ENCODE measurements at places on chromosomes 2 and 18.

DNA sequence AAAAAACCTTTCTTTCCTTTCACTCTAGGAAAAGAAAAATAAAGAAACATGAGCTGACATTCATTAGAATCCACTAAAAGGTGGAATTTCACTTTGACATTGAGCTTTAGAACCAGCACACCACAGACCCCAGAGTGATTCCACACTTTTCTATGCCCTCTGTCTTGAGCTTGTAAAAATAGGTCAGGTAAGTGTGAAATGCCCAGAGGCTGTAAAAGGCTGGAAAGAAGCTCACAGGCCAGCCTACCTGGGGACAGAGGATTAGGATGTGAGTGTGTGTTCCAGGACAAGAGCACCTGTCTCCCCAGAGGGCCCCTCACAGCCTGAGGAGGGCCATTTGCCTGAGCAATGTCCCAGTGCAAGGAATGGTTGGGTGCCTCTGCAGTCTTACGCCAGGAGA, 56.3 kb upstream of the MYO3B start:
- no peak for DNase-seq

DNA sequence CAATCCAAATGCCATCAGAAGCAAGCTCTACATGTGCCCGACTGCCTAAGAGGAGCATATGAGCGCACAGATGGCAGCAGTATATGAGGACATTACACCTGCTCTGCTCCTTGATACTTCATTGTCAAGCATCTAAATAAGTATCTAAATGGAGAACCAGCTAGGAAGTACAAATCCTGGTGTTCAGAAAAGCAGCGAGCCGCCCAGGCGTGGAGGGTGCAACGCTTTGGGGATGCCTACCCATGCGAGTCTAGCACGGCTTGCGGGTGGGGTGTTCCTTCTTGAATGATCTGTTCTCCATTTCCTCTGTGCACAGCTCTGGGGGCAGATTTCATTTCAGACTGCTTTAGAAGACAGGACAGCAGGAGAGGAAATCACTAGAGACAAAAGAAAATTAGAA, 63.0 kb upstream of the BCL2L11 start:
- no peak for DNase-seq

DNA sequence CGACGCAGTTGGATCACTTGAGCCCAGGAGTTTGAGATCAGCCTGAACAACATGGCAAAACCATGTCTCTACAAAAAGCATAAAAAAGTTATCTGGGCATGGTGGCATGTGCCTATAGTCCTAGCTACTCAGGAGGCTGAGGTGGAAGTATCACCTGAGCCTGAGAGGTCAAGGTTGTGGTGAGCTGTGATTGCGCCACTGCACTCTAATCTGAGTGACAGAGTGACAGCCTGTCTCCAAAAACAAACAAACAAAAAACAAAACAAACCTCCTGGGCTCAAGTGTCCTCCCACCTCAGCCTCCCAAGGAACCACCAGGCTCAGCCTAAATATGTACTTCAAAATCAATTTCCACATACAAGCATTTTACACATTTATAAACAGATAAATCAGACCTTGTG, 83.8 kb downstream of the STRN start:
- no peak for DNase-seq

DNA sequence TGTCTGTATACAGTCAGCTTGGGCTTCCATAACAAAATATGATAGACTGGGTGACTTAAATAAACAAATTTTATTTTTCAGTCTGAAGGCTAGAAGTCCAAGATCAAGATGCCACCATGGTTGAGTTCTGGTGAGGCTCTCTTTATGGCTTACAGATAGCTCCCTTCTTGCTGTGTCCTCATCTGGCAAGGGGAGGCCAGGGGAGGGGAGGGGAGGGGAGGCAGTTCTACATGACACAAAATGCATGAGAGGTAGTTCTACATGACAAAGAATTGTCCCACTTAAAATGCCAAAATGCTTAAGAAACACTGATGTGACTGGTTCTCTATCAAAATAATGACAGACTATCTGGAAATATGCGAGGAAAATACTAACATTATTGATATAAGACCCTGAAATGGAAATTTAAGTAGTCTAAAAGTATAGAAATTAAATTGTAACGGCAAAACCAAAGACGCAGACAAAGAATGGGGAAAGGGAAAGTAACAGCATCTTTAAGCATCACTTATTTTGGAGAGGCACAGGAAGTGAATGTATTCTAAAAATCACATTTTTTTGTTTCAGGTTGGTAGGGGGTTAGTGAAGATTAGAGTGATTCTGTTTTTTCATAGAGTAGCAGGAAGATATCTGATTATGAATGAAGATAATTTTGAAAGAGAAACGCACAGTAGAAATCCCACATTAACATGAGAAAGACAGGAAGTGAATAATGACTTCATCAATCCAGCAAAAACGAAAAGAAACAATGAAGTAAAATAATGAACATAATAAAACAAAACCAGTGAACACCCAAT, 131.4 kb downstream of the STRN start:
- DNase-seq: no peak

DNA sequence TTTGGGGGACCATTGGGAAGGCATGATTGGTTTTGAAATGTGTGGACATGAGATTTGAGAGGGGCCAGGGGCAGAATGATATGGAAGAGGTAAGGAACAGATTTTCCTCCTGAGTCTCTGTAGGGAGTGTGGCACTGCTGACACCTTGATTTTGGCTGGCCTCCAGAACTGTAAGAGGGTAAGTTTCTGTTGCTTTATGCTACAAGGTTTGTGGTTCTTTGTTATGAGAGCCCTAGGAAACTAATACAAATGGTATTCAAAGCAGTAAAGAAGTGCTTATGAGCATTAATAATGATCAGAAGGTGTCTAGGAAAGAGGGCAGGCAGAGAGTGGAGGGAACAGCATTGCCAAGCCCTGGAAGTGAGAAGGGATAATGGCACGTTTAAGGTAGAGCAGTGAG, 574.3 kb upstream of the NXPH2 start:
- no peak for DNase-seq

GRCh38 chr2:129565551-129566109, 413.8 kb upstream of the RAB6C start:
- DNase-seq: no peak

DNA sequence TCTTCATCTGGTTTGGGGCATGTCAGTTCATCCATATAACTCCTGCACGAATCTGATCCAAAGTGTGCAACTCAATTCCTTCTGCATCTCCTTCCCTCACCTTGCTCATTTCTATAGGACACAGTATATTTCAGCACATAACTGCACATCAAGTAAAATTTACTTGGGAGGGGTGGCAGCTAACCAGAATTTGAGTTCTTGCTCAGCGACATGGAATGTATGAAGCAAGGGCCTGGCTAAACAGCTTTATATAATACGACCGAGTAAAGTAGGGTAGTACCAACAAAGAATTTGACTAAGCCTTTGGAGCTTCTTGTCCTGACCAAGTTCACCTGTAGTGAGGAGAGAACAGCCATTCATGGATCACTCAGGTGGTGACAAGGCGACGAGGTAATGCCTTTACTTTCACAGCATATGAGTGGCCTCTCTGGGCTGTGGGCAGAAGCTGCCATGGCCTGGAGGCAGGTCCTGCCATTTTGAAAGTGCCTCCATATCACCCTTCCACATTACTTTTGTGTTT, 570.2 kb upstream of the TNP1 start:
- no peak for DNase-seq

Measured in colonic mucosa (tissue), 4 donors.